Cardiac fibroblast (primary cell): ENCODE measurements at places on chromosomes 2 and 18.

- no peak for DNase-seq
These were observed 306.2 kb upstream of the RAB6C start for GRCh38 chr2:129673234-129673633.

GRCh38 chr2:128384446-128384845 is 65.8 kb upstream of the HS6ST1 start:
- DNase-seq, result no peak

DNA sequence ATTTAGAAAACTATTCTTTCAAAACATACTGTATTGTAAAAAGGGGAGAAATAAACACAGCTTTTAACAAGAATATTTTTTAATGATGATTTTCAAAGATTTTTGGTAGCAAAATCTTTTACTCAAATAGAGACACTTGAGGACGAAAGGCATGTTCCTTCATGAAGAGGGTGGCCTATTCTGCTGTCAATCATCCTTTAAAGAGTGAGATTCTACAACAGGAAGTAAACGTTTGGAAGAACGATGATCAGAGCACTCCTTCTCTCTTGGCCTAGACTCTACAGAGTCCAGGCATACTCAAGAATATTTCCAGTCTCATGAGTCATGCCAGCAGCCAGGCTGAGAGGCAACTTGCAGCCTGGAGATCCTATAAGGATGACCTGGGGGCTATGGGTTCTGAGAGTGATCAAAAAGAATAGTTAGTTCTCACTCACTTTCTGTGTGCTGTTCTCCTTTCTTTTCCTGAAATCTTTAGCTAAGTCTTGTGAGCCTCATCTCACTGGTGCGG is 62.4 kb upstream of the TCF4 start:
- peak; percentile 37 for DNase-seq

GRCh38 chr18:45835057-45835636 is 9.7 kb downstream of the SIGLEC15 start:
- DNase-seq, result no peak

DNA sequence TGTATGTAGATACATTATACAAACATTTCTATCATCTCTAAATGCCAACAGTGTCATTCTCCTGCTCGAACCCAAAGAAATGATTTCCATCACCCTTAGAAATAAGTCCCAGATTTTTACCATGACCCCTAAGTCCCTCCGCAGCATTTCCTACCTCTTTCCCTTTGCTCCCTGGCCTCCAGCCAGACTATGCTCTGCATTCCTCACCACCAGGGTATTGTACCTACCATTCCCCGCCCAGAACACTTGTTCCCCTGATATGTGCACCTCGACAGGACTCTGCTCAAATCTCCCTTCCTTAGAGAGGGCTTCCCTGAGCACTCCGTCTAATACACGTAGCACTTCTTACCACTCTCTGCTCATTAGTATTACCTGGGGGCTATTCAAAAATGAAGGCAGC is 630.2 kb downstream of the ARHGAP15 start:
- DNase-seq, result no peak

- DNase-seq, result no peak
These were observed 94.2 kb upstream of the NDUFV2 start for GRCh38 chr18:9008200-9008708.

- DNase-seq, result peak; percentile 95
These were observed 70.0 kb downstream of the MBP start for GRCh38 chr18:77062518-77063003.

DNA sequence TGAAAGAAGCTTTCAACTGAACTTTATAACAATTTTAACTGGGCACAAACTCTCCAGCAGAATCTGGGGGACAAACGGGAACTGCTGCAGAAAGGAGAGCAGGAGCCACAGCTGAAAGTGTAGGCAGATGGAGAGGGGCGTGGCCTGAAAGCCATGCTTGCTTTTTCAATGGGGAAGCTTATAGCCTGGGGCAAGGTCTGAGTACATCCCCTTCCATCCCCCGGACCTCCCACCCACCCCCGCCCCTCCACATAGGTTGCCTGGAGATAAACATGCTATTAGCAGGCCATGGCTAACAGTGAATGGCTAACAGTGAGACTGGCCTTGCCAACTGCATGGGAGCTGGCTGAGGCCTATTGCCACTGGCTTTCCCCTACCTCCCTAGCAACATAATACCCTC is 317.9 kb upstream of the TANK start:
- no peak for DNase-seq

- no peak for DNase-seq
These were observed 334.8 kb downstream of the MYCN start for GRCh38 chr2:16275131-16275530.

- DNase-seq, result no peak
These were observed 120.8 kb downstream of the BABAM2 start for GRCh38 chr2:28011322-28011737.

- DNase-seq, result no peak
These were observed 4.0 kb downstream of the LPIN1 start for GRCh38 chr2:11750422-11750821.

DNA sequence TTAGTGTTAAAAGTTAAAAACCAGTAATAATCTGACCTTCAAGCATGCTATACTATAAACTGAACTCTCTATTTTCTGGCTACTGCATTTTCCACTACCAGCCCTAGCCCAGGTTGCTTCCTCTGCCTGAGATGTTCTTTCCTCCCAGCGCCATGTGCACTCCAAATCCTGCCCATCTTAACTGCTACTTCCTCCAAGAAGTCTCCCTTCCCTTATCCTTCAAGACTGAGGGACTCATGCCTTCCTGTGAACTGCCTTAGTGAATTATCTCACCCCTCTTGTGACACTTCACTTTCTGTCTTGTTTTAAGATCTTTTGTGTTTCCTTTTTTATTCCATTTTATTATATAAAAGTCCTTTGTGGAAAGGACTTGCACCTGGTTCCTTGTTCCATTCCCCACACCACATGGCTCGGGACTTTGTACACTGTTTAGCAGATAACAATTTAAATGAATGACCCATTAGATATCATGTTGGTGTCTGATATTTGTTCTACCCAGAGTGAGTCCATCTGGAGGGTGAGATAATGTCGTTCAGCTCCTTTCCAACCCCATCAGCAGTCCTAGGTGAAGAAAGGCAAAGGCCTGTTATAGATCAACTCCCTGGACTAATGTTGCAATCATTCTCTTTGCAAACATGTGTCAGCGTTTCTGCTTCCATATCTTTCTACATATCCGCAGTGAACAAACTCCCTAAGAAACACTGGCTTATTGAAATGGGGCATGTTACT is 20.9 kb upstream of the AGFG1 start:
- peak; percentile 68 for DNase-seq

GRCh38 chr2:47272905-47273758 is 118.0 kb upstream of the STPG4 start:
- no peak for DNase-seq

GRCh38 chr2:17317439-17317976 is 200.7 kb downstream of the RAD51AP2 start:
- no peak for DNase-seq

DNA sequence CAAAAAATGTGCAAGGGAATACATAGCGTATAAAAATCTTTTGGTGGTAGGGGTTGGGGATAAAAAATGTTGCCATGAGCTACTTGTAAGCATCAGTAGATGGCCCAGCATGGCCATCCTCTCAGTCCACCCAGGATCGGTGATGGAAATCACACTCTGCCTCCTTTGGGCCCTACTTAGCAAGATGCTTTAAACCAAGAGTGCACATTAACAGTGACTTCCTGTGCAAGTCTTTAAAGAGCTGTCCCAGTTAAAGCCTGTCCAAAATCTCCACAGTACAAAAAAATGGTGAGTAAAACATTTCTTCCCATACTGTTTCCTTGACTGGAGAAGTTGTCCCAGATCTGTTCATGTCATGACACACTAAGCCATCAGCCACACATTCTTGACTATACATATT is 18.0 kb downstream of the ANKRD44 start:
- no peak for DNase-seq

GRCh38 chr18:28086670-28087552 is 90.0 kb downstream of the CDH2 start:
- DNase-seq, result peak; percentile 68

DNA sequence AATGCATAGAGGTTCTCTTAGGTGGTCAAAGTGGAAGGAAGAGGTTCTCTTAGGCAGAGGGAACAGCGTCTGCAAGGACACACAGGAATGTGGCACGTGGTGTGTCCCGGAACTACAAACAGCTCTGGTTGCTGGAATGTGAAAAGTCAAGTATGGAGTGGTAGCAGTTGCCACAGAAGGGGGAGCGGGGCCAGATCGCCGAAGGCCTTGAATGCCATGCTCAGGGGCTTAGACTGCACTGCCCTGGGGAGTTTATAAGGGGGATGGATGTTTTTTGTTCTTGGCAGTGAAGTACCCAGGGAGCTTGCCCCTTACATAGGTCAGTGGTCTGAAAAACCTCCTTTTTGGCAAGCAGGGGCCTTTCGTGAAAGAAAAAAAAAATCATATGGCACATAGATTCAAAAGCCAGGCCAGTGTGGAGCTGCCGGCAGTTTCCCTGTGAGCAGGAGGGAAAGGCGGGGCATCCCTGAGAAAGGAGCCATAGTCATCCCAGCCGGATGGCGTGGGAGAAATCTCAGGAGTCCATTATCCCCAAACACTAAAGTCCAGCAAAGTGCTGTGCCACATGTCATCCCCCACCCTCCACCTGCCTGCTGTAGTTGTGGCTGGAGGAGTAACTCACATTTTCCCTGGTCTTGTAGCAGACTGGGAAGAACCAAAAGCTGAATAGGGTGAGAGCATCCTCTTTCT is 45.4 kb downstream of the GORASP2 start:
- DNase-seq, result peak; percentile 21

- no peak for DNase-seq
These were observed 5.1 kb downstream of the FER1L5 start for GRCh38 chr2:96647681-96648080.

DNA sequence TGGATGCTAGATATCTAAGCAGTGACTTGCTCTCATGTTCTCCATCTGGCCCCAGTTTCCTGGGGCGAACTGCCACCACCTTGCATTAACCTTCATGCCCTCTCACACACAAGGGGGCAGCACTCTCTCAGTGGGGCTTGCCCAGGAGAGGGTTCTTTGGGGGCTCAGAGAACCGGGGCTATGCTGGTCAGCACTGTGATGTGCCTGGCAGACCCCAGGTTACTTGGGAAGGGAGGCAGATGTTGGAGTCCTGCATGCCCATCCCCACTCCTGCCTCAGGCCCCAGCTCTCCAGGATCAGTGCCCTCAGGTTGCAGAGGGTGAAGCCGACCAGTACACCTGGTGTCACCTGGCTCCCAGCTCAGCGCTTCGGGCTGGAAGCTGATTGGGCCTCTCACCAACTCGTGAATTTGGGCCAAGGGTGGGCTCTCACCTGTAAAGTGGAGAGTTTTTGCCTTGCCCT is 396.2 kb upstream of the HS6ST1 start:
- no peak for DNase-seq

DNA sequence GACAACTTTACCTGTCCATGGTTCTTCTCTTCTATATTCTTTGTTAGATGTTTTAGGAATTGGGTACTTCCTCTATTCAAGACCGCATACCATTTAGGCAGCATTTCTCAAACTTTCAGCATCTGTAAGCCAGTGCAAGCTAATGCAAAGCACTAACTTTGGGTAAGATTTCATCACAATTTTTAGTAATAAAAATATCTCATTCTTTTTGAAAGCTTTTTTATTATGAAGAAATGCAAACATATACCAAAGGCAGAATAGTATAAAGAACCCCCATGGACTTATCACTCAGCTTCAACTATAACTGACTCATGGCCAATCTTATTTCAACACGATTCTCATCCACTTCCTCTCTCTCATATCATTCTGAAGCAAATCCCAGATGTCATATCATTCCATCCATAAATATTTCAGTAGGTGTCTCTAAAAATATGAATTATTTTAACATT is 32.9 kb downstream of the INO80C start:
- DNase-seq, result no peak

DNA sequence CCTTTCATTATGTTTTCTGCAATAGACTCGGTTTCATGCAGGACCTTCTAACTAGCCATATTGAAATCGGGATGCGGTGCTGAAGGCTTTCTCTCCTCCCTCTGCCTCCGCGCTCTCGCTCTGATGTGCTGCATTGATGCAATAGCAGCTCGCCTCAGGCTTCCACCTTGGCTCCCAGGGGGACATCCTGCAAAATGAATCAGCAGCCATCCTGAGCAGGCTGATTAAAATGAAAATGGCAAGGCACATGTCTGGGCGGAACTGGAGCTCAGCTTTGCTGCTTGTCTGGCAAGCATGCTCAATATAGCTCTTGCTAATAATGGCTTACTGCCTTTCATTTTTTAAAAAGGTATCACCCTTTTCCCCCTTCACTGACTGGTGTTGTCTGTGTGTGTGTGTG is 806 bp upstream of the MYT1L start:
- DNase-seq, result no peak

DNA sequence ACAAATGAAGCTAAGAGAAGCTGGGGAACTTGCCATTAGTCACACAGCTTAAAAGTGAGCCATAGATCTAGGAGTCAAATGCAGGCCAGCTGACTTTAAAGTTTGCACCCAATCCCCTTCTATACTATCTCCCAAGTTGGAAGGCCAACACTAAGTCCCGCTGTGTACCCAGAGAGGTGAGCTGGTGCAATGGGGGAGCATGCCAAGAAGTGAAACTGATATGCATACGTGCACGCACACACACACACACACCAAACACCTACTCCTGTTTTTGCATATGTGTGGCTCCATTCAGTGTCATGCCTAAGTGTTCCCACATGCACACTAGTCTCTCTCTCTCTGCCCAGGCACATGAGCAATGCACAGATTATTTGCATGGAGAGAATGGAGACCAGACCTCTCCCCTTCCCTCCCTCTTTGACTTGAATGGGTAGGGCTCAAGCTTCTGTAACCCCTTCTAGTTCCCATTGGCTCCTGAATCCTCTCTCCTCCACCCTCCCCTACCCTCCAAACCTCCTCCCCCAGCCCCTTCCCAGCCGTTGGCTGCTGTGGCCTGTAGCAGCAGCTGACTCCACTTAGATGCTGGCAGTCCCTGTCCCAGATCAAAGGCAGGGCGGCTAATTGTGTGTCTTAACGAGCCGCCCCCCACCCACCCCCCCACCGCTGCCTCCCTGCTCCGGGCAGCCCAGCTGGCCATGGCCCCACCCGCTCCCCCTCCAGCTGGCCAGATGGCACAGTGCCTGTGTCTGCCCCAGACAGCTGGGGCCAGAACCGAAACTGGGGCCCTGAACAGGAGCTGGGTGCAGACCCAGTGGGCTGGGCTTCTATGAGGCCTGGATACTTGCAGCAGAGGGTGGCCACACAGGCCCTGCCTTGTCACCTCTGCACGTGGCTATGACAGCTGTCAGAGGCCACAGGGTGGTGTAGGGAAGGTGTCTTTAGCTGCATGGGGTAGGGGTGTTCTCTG is 5.6 kb downstream of the WNT10A start:
- DNase-seq, result no peak

GRCh38 chr2:206518997-206519396 is 75.7 kb downstream of the ADAM23 start:
- DNase-seq, result no peak
